Activated T-helper 17 cell treated with anti-CD3 and anti-CD28 coated beads, Interleukin-2, amount 50 U/mL, for 72 hours (primary cell): ENCODE measurements at places on chromosomes 1 and 21. TPM values are rescaled to one million over a fixed set of nuclear protein-coding genes. Genes with fewer than 3 reads are reported as not detected.

DNA sequence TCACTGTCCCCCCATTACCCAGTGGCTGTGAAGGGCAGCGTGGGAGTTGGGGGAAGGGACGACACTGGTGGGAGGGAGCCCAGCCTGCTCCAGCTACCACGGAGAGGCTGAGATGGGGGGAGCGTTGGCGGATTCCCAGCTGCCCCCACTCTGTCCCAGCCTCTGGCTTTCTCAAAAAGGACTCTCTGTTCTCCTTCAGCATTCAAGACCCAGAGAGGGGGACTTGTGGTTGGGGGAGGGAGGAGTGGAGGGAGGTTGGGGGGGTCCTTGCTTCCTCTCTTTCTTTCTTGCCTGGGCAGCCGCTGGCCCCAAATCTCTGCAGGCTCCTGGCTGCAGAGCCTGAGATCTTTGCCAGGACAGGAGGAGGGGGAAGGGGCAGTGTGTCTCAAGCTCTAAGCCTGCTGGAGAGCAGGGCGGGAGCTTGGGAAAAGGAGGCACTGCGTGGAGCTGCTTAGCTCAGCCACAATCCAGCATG is 2.2 kb downstream of the ATP1A2 start:
- no peak for ATAC-seq

GRCh38 chr1:33349778-33350610 is 29.1 kb upstream of the A3GALT2 start:
- ATAC-seq, result peak; percentile 85

DNA sequence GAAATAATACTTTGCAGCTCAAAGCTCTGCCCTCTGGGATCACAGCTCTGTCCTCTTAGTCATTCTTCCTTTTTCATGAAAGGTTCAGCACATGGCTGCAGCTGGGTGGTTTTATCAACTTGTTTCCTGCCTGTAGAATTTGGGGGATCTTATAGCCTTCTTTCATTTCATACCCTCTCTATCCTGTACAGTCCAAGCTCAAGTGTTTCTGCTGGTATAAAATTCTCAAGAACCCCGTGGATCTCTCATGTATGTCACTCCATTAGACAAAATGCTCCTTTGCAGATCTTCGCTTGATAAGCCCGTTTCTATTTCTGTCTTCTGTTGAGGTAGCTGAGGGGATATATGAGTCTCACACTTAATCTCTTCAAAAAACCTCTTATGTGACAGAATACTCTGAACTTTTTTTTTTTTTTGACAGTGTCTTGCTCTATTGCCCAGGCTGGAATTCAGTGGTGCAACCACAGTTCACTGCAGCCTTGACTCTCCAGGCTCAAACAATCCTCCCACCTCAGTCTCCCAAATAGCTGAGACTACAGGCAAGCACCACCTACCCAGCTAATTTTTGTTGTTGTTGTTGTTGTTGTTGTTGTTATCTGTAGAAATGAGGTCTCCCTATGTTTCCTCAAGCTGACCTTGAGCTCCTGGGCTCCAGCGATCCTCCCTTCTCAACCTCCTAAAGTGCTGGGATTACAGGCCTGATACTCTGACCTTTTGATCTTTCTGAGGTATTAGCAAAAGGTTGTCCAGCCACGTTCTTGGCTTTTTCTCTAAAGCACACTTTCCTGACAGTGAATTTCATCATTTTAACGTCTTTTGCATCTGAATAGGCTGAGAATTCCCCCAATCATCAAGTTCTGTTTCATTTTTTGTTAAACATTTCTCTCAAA is 24.6 kb upstream of the COL9A2 start:
- peak; percentile 30 for ATAC-seq

GRCh38 chr1:208047975-208048374 is 137.1 kb upstream of the CD34 start:
- no peak for ATAC-seq

DNA sequence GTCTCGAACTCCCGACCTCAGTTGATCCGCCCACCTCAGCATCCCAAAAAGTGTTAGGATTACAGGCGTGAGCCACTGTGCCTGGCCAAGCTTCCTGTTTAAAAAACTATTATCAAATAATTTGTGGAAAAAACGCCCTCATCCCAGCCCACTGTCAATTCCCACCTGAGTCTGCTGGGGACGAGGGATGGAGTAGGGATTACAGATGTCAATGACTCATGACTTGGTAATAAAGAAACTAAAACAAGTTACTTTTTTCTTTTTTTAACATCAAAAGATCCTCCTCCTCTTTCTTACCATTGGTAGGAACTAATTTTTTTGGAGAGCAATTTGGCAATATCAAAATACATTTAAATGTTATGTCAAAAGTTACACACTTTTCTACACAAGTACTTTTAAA is 9.7 kb downstream of the CNN3 start:
- no peak for ATAC-seq

DNA sequence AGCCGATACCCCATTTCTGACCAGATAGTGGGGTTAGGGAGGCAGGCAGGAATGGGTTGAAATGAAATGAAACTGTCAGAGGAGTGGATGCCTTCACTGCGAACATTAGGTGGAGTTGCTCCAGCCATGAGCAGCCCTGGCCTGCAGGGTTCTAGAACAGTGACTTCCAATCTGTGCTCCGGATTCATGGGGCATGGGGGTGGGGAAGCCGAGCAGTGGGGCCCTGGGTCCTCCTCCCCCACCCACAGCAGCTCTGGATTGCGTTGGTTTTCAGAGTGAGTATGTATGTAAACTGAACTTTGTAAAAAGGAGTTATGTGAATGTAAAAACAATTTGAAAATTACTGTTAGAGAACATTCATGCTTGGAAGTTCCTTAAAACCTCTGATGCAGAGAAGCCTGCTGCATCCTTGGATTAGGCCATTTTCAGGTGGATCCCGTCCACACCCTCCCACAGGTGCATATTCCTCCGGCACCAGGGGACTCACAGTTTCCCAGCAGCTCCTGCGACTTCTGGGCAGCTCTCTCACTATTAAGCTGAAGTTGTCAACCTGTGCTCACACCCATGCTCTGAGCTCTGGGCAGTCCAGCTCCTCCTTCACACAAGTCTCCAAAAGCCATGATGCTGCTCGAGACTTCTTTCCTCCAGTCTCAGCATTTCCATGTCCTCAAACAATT is 54.4 kb upstream of the EDN2 start:
- ATAC-seq, result no peak

- peak; percentile 96 for ATAC-seq
Observed at GRCh38 chr21:44949779-44950198, 10.0 kb downstream of the SLX9 start.

GRCh38 chr1:101435831-101436511 is 199.2 kb downstream of the S1PR1 start:
- ATAC-seq, result no peak

DNA sequence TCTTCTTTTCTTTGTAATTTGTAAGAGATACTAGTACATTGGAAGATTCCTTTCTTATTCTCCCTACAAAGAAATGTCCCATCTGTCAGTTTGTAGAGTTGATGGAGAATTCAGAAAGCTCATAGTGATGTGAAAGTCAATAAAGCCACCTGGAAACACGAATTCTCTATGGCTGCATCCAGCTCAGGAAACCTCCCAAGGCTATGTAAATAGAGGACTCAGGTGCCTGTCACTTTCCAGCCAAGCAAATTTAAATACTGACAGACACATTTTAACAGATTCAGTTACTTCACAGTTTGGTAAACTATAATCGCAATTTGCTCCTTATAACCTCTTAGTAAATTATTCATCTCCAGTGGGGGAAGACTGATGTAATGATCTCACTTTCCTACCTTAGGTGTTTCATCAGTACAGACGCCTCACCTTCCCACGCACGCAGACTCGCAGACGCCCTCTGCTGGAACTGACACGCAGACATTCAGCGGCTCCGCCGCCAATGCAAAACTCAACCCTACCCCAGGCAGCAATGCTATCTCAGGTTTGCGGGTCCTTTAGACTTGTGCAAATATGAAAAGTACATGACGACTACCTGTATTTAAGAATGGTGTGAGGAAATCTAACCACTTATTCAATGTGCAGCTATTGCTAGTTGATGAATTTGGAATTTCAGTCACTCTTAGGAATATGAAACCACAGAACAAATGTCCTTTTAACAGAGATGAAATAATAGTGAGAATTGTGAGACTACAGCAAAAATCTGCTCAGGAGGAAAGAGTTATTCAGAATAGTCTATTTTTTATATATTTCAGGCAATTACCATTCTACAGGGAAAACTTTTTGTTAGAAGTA is 60.6 kb downstream of the PTPRC start:
- peak; percentile 91 for ATAC-seq

DNA sequence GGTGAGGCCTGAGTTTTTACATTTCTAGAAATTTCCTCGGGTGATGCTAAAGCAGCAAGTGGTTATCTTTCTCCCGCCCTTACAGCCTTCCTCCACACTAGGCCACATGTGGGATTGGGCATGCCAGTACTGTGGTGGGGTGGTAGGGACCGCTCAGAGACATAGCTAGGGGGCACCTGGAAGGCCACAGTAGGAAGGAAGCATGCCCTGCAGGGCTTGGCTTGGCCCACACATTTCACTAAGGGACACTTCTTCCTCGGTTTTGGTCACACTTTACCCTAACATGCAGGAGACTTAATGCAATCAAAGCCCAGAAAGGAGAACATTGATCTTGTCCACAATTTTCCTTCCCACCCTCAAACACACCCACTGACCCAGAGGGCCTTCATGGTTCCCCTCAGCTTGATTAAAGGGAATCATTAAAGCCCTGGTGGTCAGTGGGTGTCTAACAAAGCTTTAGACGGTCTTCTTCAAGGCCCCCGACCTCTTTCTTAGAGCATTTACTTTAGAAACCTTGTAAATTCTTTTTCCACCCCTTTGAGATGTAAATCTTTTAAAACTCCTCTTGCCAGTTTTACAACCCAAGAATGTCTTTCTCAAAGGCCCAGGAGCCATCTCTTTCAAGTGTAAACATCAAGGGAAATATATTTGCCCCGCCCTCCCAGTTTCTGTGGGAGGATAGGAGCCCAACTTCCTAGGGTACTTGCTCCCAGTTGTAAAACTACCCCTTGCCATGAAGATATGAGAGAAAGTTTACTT is 246.4 kb upstream of the PTBP2 start:
- no peak for ATAC-seq

DNA sequence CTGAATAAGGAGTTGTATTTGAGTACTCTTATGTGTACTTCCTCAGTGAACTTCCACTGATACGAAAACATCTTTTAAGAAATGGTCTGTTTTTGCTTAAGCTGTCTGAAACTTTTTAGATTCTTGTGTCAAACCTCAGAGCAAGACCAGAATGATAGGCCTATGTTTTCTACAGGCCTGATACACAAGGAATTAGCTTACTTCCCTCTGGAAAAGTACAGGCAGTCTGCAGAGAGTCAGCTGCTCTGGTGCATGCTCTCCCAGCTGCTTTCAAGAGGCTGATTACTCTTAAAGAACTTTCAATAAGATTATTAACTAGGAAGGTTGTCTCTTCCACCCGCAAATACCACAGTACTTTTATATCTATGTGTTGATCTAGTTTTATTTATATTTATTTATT is 9.5 kb downstream of the SNX27 start:
- no peak for ATAC-seq

GRCh38 chr21:42392731-42393442 is 3.0 kb downstream of the TMPRSS3 start:
- ATAC-seq, result peak; percentile 91

GRCh38 chr1:14080653-14081052 is 380.7 kb downstream of the PRDM2 start:
- ATAC-seq, result no peak

DNA sequence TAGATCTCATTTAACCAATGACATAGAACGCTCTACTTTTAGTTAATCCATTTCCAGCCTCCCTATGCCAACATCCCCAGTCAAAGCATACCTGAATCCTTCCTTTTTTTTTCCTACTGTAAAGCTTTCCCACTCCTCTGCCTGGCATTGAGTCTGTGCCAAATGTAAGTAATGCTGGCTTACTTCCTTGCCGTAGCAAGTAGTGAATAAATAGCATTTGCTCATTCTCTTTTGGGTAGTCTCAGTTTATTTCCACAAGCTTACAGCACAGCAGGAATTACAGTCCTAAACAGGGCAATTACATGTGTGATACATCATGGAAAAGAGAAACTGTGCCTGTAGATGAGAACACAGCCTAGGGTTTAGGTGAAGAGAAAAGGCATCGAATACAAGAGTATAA is 352.6 kb upstream of the NEGR1 start:
- ATAC-seq, result no peak

GRCh38 chr1:42424201-42424600 is 31.6 kb downstream of the ZMYND12 start:
- ATAC-seq, result no peak

GRCh38 chr1:197924516-197925123 is 7.4 kb downstream of the LHX9 start:
- peak; percentile 52 for ATAC-seq

DNA sequence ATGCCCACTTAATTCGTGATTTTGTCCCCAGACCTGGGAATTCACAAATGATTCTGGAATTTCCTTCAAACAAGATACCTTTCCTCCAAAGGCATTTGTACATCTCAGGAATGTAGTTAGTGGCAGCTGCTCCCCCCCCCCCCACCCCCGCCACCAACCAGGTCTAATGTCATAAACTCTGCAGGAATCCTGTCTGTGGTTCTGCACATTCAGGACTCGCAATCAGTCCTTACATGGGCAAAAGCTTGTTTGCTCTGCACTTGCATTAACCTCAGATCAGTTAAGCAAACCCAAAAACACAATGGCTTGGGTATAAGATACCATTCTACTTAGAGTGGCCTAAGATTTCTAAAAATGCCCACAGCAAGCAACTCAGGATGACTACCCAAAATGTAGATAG is 143.8 kb downstream of the TGFB2 start:
- no peak for ATAC-seq

DNA sequence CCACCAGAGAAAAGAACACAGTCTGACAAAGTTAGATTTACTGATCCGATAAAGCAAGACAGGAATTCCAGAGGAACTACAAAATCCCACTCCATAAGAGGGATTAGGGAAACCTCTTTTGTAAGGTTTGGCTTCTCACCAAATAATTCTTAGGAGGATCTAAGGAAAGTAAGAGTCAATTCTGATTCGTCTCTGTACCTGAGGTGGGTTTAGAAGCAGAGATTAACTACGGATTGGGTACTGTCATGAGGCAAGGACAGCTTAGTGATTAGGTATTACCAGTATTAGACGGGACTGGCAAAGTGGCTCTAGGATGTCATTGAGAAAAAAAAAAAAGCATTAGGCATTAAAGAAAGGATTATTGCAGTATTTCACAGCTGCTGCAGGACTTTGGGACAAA is 371.7 kb upstream of the BRINP3 start:
- no peak for ATAC-seq

- ATAC-seq, result no peak
Observed at GRCh38 chr1:66951513-66951912, 26.7 kb downstream of the MIER1 start.

DNA sequence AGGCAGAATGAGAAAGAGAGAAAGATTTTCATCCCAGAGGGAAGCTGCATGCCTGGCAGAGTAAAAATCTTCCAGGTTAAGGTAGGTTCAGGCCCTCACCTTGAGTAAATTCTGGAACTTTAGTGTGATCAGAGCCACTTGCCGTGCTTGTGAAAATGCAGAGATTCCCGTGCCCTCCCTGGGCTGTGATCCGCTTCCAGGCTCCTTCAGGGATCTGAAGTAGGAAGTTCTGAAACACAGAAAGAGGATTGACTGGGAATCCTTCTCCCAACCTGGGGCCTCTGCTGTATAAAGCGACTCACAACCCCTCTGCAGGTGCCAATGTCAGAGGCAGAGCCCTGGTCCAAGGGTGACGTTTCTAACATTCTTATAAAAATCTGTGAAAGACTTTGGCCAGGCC is 26.6 kb downstream of the NUAK2 start:
- ATAC-seq, result no peak

The MTARC2 gene
- not detected for total RNA-seq

The FAM229A gene
- 21.6 TPM for total RNA-seq

The TNFSF18 gene
- total RNA-seq, result not detected

The ZNF683 gene
- not detected for total RNA-seq

The CTNNBIP1 gene
- 5.6 TPM for total RNA-seq
